ENCODE measurements at places on chromosomes 16 and 17.
A peak's percentile ranks its signal among the peaks of the same experiment; 100 is the strongest.

GRCh38 chr16:2482708-2483534 is 8.0 kb downstream of the TBC1D24 start:
- peak; percentile 48 for DNase-seq

GRCh38 chr16:85350146-85350728 is 238.0 kb upstream of the CIBAR2 start:
- no peak for DNase-seq

- DNase-seq = no peak
Measured at GRCh38 chr16:54026456-54026855, 260.1 kb downstream of the IRX3 start.

- DNase-seq = no peak
Measured at GRCh38 chr17:12994341-12995074, 23.3 kb downstream of the ELAC2 start.

- no peak for DNase-seq
Measured at GRCh38 chr17:72931635-72932034, 160.9 kb downstream of the SLC39A11 start.

DNA sequence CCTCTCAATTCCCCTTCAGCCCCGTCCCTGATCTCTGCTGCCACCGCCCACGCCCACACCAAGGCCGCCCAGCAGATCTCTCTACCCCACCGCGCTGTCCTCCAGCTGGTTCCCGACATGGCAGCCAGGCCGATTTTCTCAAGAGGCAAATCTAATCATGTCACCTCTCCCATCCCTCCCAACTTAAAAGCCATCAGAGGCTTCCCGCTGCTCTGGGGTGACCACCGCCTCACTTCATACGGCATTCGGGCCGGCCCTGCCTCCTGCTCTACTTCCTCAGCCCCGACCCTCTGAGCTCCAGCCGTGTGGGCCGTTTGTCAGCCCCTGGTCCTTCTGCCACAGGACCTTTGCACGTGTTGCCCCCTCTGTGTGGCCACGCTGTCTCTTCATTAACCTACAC is 63.2 kb downstream of the RPH3AL start:
- no peak for DNase-seq

DNA sequence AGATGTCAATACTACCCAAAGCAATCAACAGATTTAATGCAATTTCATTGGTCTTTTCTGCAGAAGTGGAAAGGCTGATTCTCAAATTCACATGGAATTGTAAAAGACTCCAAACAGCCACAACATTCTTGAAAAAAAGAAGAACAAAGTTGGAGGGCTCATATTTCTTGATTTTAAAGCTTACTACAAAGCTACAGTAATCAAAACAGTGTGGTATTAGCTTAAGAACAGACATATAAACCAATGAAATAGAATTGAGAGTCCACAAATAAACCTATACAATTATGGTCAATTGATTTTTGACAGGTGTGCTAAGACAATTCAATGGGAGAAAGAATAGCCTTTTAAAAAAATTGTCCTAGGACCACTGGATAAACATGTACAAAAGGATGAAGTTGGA is 14.4 kb upstream of the ABCC1 start:
- DNase-seq = no peak

DNA sequence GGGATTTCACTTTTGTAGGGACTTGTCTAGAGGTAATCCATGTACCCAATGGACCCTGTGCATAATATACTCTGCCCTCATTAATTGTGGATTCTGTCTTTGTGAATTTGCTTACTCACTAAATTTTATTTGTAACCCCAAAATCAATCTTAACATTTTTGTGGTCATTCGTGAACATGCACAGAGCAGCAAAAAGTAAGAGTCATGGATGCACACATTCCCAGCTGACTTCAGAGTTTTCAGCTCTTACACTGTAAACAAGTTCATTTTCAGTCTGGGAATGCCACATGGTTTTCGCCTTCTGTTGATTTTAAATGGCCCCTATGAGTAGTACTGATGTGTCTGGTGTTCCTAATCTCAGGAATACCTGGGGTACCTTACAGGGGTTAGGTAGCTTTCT is 24.3 kb downstream of the TAC4 start:
- no peak for DNase-seq

DNA sequence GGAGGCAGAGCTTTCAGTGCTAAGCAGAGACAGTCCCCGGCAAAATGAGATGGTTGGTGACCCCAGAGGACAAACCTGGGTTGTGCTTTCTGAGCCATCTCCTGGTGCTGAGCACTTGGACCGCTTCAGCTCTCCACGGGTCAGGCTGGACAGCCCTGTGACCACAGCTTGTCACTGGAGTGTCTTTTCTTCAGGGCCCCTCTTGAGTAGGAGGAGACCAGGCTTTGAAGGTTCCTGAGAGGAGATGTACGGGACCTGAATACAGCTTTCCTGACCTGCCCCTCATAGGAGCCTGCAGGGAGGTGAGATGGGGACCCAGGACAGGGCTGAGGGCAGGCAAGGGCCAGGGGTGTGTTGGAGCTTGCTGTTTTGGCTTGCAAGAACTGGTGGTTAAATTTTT is 17.8 kb upstream of the ADGRG1 start:
- no peak for DNase-seq

DNA sequence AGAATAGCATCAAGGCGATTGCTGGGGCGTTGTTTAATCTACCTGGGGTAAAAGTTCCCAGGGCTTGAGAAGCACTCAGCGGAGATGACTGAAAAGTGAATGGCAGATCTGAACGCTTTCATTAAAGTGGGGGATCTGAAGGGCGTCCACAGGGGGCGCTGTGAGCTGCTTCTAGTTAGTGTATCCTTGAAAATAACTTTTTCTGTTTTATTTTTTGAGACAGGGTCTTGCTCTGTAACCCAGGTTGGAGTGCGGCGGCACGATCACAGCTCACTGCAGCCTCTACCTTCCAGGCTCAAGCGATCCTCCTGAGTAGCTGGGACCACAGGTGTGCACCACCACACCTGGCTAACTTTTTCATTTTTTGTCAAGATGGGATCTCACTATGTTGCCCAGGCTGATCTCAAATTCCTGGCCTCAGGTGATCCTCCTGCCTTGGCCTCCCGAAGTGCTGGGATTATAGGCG is 360.4 kb downstream of the SEC14L1 start:
- no peak for DNase-seq

GRCh38 chr17:44928136-44928535 is 12.8 kb upstream of the GFAP start:
- no peak for DNase-seq

DNA sequence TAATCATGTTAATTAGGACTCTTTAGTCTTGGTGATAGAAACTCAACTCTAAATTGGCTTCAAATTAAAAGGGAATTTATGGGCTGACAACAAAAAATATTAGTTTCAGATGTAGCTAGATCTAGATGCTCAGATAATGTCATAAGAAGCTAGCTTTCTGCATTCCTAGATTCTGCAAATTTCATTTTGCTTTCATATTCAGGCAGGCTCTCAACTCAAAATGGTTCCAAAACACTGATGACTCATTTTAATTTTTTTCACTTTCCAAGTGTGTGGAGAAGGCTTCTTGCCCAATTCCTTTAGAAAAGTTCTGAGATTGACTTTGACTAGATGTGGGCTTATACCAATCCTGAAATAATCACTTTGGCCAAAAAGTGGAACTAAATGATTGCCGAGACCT is 236.7 kb upstream of the GOT2 start:
- peak; percentile 5 for DNase-seq

GRCh38 chr17:55747209-55747608 is 3.6 kb upstream of the PCTP start:
- DNase-seq = no peak

DNA sequence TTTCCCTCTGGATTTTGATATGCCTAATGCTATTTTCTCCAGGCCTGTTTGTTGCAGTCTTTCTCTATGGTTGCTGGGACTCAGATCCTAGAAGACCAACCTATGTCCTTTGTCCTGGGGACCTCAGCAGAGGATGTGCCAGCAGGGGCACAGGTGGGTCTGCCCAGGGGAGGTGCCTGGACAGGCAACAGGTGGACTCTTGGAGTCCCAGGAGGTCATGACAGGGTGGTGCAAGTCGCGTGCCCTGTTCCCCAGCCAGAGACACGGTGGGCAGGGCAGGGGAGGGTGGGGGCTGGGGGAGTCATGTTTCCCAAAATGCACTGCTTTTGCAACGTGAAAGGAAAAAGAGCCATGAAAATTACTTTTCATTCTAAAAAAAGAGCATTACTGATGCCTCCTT is 26.3 kb upstream of the PLLP start:
- DNase-seq = no peak

DNA sequence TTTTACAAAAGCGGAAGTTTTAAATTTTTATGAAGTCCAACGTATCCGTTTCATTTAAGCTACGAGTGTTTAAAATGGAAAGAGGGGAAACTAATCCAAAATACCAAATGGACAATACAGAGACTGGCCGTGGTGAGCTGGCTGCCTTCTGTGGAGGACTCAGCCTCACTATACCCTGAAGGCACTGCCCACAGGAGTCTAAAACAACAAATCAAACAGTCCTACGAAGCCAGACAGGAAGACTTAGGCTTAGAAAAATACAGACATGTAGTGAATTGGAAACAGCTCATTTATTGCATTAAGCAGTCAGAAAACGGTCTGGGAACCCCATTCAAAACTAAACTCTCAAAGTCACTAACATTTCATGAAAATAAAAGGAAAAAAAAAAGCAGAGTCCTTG is 75.1 kb downstream of the CYTH1 start:
- no peak for DNase-seq

- no peak for DNase-seq
Measured at GRCh38 chr16:84380405-84380804, 12.1 kb downstream of the ATP2C2 start.

DNA sequence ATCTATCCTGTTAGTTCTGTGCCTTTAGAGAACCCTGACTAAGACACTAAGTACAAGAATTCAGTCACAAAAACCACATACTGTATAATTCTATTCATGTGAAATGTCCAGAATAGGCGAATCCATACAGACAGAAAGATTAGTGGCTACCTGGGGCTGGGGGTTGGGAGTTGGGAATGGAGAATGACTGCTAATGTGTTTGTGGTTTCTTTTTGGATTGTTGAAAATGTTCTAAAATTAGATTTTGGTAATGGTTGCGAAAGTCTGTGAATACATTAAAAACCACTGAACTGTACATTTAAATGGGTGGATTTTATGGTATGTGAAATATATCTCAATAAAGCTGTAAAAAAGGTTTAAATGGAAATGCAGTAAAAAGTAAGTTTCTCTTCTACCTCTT is 80.4 kb upstream of the AKTIP start:
- DNase-seq = no peak

- DNase-seq = no peak
Measured at GRCh38 chr17:10516065-10516464, 2.3 kb downstream of the MYH1 start.

DNA sequence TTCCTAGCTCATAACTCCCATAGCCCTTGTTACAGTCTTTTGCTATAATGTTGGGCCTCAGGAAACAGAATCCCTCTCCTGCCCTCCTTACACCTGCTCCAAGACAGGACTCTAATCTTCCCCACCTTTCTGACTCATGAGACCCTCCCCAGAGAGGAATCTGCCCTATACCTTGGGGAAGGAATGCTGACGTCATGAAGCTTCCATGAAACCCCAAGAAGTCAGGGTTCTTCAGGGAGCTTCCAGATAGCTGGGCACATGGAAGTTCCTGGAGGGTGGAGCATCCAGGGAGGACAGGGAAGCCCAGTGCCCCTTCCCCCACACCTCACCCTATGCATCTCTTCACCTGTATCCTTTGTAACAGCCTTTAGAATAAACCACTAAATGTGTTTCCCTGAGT is 285.7 kb downstream of the SOX9 start:
- no peak for DNase-seq

GRCh38 chr16:29316761-29317183 is 89.7 kb downstream of the NPIPB11 start:
- DNase-seq = no peak

- DNase-seq = no peak
Measured at GRCh38 chr16:89906140-89907025, 12.3 kb upstream of the MC1R start.

GRCh38 chr17:1384905-1385435 is 15.1 kb downstream of the YWHAE start:
- no peak for DNase-seq

DNA sequence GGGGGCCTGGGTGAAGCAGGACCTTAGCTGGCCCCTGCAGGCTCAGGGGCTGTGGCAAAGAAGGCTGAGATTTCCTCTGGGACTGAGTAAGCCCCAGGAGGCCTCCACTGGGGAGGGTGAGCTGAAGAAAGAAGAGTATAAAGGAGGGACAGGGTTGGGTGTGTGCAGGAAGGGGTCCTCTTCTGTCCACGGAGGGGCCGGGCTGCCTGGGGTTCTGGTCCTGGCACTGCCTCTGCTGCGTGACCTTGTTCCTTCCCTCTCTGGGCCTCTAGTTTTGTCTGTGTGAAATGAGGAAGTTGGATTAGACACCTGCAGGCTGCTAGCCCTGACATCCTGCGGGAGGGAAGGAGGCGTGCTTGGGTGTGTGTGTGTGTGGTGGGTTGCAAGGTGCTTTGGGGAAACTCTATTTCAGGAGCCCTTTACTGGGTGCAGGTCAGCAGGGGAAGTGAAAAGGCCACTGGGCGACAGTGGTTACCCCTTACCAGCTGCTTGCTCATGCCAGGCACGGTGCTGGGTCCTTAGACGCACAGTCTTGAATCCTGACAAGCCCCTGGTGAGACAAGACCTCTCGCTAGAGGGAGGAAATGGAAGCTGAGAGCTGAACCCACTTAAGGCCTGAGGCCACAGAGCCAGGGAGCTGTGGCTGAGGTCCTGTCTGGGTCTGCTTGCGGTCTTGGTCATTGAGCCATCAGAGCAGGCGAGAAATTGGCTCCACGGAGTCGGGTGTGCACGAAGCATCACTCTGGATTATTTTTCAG is 60.7 kb downstream of the OR1D5 start:
- no peak for DNase-seq

DNA sequence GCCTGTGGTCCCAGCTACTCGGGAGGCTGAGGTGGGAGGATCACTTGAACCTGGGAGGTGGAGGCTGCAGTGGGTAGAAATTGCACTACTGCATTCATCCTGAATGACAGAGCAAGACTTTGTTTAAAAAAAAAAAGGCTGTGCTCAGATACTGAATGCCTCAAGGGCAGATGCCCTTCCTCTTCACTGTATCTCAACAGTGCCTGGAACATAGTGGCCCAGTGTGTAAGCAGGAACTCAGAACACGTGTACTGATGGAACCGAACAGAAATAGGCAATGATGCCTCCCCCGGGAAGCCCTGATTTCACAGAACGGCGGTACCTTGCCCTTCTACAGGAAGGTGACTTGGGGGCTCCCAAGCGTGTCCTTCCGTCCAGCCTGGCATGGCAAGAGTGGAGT is 46.8 kb downstream of the PLXDC1 start:
- no peak for DNase-seq

- no peak for DNase-seq
Measured at GRCh38 chr17:39679521-39680192, 8.2 kb downstream of the PGAP3 start.

GRCh38 chr16:35713762-35714650 is 2254.6 kb downstream of the TP53TG3F start:
- DNase-seq = no peak
